ENCODE measurements at places on chromosomes 16 and 17.

DNA sequence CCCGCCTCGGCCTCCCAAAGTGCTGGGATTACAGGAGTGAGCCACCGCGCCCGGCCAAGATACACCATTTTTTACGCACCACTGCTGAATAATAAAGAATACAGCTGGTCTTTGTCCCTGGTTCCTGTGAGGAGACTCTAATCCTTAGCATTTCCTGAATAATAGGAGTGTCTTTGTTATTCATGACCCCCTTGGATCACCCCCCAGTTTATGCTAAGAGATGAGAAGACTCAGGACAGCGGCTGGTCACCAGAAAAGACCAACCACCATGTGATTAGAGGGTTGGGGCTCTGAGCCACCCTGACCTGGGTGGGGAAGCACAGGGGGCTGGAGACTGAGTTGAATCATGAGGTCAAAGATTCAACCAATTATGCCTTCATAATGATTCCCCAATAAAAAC, 17.3 kb downstream of the PHLPP2 start:
- DNase-seq = no peak

- DNase-seq = no peak
Measured at GRCh38 chr17:38533866-38534497, 71.8 kb downstream of the SRCIN1 start.

GRCh38 chr16:67675999-67676398, 9.4 kb downstream of the C16orf86 start:
- no peak for DNase-seq

- DNase-seq = no peak
Measured at GRCh38 chr16:48025359-48025758, 130.4 kb downstream of the ABCC12 start.

GRCh38 chr17:77973953-77974352, 15.4 kb downstream of the TNRC6C start:
- no peak for DNase-seq

DNA sequence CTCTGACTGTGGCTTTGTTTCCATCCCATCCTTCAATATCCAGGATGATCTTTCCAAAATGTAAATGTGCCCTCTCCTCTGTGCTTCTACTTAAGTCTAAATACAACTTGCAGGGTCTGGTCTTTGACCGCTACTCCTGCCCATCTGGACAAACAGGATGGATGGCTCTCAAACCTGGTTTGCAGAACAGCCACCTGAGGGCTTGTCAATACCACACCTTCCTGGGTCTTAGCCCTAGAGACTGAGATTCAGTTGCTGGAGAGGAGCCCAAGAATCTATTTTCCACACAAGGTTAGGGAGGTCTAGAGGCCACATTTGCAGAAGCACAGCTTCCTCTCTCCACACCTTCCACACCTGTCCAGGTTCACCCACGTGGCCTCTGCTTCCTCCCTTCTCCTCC, 1.9 kb upstream of the GRB7 start:
- no peak for DNase-seq

DNA sequence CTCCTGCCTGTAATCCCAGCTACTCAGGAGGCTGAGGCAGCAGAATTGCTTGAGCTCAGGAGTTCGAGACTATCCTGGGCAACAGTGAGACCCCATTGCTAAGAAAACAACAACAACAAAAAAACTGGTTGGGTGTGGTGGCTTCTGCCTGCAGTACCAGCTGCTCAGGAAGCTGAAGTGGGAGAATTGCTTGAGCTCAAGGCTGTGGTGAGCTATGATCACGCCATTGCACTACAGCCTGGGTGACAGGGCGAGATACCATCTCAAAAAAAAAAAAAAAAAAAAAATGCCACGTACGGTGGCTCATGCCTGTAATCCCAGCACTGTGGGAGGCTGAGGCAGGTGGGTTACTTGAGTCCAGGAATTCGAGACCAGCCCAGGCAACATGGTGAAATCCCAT, 34.1 kb downstream of the NME2 start:
- DNase-seq = no peak

DNA sequence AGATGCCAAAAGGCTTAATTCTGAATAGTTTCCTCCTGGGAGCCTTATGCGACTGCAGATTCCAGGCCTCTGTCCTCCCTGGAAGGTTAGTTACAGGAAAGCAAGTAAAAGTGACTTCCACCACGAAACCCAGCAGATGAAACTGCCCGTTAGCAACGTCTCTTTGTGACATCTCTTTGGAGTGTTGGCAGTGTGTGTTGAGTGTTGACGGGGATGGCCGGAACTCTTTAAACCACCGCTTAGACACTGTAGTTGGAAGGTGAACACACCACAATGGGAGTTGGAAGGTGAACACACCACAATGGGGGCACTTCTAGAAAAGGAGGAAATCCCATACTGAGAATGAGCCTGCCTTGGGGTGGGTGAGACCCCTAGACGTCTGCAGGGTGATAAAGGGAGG, 858 bp downstream of the SKAP1 start:
- DNase-seq = no peak

GRCh38 chr16:3045758-3046640, at the start of gene MMP25:
MMP25 (plus strand) TSS chr16:3046561; CDS start chr16:3046918, 357 bp downstream.
- no peak for DNase-seq

DNA sequence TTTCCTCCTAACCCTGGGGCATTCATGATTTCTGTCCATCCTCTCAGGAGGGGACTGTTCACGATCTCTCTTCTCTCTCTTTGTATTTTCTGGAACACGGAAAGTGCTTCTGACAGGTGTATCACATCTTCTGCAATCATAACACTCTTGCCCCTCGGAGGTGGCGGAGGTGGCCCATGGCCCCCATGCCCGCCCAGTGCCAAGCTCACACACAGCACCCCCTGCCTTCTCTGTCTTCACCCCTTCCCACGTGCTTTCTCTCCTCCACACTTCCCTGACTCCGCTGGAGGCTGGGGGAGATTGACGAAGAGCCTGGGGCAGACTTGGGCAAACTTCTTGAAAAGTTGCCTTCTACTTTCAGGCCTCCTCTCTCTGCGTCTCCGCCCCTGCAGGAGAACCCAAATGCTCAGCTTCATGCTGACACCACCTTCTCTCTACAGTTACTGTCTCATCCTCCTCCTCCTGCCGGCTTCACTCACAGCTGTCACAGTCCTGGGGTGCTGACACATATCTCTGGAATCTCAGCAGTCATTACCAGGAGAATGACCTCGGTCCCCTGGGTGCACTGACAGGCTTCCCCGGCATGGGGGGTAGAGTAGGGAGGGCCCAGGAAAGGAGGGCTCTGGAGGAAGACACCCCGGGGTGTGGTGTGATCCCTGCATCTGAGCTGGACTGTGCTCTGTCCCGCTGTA, 127.1 kb downstream of the ENGASE start:
- DNase-seq = no peak

DNA sequence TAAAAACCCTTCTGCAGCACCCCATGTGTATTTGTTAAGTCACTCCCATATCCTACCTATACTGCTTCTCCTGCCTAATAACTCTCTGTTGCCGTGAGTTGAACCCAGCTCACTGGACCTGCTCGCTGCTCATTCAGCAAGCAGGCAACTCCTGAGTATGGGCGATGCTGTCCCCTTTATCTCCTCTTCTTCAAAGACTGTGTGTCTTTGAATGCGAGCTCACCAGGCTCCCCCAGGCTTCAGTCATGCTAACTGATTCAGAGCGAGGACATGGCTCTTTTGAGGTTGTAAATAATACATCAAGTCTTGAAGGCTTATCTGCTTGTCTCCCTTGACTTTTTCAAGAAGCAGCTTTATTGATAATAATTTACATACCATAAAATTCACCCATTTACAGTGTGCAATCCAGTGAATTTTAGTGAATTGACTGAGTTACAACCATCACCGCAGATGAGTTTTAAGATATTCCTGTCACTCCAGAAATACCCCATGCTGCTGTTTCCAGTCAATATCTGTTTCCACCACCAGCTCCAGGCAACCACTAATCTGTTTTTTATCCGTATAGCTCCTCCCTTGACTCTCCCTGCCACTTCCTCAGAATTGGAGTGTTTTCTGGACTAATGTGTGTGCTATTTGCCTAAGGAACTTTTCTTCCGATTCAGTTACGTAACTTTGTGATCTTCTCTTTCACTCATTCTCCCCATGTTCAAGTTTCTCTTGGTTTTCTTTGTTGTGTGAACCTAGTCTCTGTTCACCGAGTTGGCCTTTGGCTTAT, 132.2 kb downstream of the SPECC1 start:
- no peak for DNase-seq

DNA sequence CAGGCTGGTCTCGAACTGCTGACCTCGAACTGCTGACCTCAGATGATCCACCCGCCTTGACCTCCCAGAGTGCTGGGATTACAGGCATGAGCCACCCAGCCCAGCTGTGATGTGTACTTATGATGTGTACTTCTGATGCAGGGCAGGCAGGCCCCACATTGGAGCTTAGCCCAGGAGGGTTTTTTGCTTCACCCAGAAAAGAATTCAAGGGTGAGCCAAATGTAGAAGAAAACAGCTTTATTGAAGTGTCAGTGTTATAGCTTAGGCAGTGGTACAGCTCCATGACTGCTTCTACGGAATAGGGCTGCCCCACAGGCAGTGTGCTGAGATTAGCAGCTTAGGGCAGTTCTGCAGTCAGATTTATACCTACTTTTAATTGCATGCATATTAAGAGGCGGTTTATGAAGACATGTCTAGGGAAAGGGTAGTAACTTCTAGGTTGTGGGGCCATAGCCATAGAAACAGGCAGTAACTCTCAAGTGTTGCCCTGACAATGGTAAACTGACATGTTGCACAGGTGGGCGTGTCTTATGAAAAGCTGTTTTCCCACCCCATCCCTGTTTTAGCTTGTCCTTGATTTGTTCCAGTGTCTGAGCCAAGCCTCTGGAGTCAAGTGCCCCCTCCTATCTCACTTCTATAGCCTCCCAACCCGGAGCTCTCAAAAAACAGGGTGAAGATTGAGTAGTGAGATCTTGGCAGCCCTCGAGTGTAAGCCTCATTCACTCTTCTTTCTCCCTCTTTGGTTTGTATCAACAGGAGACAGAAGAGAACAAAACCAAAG, 24.1 kb upstream of the POLR3E start:
- DNase-seq = no peak

GRCh38 chr17:17300624-17301568, 2.3 kb upstream of the NT5M start:
- DNase-seq = no peak

- DNase-seq = no peak
Measured at GRCh38 chr16:56697456-56698155, 15.3 kb downstream of the MT1X start.

DNA sequence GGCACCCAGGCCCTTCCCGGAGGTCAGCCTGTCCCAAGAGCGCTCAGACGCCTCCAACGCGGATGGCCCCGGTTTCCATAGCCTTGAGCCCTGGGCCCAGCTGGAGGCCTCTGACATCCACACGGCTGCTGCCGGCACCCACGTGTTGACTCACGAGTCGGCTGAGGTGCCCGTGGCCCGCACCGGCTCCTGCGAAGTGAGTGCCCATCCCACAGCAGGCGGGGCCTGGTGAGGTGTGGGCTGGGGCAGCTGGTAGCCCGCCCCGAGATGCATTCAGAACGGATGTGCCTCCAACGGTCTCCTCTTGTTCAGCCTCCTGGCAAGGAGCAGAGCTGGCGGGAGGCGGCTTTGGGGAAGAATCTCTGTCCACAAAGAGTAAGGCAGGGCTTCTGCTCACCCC, 2.7 kb downstream of the WDR90 start:
- no peak for DNase-seq

DNA sequence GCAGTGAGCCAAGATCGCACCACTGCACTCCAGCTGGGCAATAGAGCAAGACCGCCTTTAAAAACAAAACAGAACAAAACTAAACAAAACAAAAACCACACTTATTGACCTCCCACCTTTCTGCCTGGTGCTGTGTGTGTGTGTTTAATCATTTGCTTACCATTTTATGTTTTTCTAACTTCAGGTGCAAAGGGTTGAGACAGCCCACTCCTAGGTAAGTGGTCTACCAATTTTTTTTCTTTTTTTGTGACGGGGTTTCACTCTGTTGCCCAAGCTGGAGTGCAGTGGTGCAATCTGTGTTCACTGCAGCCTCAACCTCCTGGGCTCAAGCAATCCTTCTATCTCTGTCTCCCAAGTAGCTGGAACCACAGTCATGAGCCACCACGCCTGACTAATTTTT, 65.8 kb downstream of the SALL1 start:
- no peak for DNase-seq

- no peak for DNase-seq
Measured at GRCh38 chr17:77872199-77872598, 86.3 kb upstream of the TNRC6C start.

DNA sequence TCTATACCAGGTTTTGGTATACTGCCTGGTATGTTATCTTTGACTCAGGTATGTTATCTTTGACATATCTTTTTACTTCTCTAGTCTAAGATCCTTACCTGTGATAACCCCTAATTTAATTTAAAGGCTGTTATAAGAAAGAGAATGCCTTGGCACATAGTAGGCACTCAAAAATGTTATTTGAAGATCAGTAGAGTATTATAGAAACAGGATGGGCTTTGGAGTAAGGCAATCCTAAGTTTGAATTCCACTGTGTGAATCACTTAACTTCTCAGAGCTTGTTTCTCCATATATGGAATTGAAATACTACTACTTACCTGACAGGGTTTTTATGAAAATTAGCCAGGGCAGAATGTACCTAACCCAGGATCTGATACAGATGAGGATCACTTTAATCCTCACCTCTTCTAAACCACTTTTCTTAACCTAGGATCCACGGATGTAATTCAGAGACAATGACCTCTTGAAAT, 1.2 kb downstream of the BRIP1 start:
- DNase-seq = no peak

- no peak for DNase-seq
Measured at GRCh38 chr17:21193031-21193430, 20.9 kb downstream of the TMEM11 start.

DNA sequence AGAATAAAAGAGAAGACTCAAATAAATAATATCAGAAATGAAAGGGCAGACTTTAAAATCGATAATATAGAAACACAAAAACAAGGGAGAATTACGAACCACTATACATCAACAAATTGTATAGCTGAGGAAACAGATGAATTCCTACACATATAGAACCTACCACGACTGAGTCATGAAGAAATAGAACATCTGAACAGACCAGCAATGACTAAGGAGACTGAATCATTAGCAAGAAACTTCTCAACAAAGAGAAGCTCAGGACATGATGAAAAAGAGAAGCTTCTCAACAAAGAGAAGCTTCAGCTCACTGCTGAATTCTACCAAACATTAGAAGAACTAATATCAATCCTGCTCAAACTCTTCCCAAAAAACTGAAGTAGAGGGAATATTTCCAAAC, 255.9 kb downstream of the CEP112 start:
- DNase-seq = no peak

DNA sequence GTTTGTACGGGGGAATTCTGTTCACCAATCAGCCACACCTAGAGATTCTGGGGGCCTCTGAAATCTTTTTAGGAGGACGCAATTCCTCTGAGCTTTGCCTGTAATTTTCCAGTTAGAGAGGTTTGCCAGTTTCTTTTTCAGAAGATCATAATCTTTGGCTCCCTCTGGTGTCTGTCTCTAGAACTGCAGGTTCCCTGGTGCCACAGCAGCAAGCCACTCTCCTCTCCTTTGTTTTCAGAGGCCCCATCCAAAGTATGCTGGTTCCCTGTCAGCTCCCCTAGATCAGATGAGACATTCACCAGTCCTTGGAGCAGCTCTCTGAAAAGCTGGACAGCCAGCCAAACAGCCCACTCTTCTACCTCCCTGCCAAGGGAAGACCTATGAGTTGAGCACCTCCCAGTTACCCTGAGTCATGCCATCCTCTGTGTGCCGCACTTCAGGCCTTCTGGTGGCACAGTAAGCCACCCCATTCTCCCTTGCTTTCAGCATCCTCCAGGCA, 36.1 kb downstream of the RNF112 start:
- no peak for DNase-seq
